T1000 (cell line): ENCODE measurements at places on chromosomes 3 and 15.
A peak's percentile ranks its signal among the peaks of the same experiment; 100 is the strongest.

DNA sequence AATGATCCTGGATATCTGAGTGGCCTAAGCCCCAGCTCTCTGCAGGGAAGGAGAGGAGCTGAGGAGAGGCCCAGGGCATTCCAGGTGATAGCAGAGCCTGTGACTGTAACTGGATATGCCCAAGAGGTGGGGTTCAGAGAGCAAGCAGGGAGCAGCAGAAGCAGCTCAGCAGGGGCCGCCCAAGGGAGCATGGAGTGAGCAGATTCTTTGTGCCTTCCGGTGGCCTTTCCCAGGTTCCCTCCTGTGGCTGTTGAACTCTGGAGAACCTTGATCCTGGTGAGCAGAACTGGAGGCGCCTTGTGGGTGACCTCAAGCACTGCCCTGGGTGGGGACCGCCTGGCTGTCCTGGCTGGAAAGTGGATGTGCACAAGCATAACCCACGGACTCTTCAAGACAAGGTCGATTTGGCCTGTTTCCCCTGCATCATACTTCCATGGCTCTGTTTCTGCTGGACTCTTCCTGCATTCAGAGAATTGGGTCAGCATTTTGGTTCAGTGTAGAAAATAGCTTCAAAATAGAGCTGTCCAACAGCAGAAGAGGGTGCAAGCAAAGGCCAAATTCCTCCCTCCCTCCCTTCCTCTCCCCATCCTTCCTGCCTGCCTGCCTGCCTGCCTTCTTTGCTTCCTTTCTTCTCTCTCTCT is 76.1 kb downstream of the ARNT2 start:
- DNase-seq = no peak

DNA sequence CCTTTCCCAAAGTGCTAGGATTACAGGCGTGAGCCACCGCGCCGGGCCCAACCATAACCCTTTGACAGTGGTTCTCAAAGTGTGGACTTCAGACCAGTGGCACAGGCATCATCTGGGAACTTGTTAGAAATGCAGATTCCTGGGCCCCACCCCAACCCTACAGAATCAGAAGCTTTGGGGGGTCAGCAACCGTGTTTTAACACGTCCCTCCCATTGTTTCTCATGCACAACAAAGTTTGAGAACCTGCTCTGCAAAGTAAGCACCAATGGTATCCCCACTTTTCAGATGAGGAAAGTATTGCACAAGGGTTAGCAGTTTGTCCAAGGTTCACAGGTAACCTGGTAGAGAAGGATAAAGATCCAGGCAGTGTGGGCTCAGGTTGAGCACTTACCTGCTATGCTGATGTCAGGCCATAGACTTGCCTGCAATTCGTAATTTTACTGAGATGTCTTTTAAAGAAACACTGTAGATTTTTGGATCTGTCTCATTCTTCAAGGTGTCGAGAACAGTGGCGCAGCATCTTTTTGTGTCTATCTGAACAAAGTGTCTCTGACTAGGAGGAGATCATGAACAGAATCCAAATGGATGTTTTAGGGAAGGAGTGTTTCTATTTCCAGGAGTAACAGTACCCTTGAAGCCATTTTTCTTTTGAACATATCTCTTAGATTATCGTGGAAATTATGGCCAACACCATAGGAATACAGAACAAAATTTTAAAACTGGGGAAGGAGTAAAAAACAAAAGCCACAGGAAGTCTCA is 2.5 kb downstream of the GXYLT2 start:
- no peak for DNase-seq

DNA sequence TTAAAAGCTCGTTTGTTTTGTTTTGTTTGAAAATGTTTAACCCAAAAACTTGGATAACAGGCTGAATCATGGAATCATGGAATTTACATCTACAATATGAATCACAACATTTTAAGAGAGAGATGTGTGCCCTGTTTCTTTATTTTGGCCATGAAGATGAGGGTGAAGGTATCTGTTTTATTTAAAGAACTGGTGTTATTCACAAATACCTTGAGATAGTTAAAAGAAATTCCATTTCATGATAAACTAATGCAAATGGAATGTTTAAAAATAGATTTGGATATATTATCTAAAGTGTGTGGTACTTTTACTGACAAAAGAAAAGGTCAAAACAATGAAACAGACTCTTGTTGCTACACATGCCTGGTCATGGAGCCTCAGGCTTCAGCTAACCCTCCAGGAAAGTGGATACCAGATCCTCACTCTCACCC is 486.0 kb upstream of the CFAP20DC start:
- no peak for DNase-seq

- DNase-seq = no peak
These were observed 78.0 kb upstream of the ST8SIA2 start for GRCh38 chr15:92315595-92316211.

- no peak for DNase-seq
These were observed 96.8 kb downstream of the DHX36 start for GRCh38 chr3:154227531-154227930.

DNA sequence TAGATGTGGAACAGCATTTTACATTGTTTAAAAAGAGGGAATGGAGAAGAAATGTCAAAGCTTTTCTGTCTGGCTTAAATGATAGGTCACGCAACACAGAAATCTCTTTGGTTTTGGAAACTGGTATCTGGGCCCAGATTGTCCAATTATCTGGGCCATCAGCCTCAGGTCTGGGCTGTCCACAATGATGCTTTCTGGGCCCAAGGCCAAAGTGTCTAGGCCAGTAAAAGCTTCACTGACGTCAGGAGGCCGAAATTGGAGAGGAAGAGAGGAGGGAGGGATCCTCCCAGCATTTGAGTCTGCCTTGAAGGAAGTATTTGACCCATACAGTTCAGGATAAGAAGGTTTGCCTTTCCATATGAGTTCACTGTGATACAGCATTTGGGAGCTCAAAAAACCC is 60.7 kb upstream of the ALDH1A3 start:
- DNase-seq = no peak

GRCh38 chr3:10371167-10371566 is 50.3 kb upstream of the SEC13 start:
- DNase-seq = peak; percentile 25

- no peak for DNase-seq
These were observed 3.6 kb upstream of the SPG21 start for GRCh38 chr15:64993290-64993689.

DNA sequence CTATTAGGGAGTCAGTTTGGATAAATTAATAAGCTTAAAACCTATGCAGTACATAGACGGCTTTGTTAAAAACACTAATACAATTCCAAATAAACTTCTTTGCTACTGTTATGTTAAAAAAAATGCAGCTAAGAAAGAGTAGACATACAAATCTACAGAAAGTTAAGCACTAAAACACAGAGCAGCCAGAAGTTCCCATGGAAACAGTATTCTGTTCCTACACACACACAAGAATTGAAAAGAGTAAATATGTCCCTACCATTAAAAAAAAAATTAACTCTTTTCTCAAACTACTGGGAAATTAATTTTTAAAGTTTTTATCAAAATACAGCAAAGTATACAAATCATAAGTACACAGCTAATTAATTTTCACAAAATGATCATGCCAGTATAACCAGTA is 71.6 kb downstream of the CLASP2 start:
- no peak for DNase-seq

GRCh38 chr3:172129850-172130716 is 90.7 kb downstream of the FNDC3B start:
- peak; percentile 89 for DNase-seq

DNA sequence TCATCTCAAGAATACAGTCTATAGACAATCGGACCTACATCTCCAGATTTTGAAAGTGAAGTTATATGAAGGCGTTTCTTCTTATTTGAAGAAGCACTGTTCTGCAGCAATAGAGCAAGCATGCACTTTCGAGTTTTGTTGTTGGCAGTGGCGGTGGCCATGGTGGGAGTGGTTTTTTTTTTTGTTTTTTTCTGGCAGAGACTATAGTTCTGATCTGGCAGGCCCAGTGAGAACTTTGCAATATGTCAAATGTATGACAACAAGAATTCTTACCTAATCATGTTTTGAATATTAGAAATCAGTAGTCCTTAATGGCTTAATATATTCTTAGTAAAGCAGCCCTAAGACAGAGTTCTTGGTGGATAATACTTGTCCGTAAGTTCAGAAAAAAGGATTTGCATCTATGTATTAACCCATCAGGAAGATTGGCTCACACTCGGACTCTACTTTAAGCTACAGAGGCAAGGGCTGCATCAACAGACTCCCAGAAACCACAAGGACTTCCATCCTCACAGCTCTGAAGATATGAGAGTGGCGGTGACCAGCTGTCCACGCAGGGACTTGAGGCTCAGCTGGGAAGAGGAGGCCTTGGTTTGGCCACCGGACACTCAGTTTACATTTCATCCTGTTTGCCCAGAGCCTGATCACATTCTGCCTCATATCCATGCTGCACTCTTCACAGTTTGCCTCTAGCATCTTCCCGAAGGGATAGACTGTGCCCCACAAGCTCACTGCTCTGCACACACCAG is 124.1 kb upstream of the THBS1 start:
- DNase-seq = no peak

- DNase-seq = no peak
These were observed 46.7 kb downstream of the RTP1 start for GRCh38 chr3:187243933-187244524.

GRCh38 chr15:49741712-49742111 is 120.9 kb downstream of the DTWD1 start:
- no peak for DNase-seq

GRCh38 chr3:149077628-149078027 is 8.7 kb downstream of the HLTF start:
- no peak for DNase-seq

DNA sequence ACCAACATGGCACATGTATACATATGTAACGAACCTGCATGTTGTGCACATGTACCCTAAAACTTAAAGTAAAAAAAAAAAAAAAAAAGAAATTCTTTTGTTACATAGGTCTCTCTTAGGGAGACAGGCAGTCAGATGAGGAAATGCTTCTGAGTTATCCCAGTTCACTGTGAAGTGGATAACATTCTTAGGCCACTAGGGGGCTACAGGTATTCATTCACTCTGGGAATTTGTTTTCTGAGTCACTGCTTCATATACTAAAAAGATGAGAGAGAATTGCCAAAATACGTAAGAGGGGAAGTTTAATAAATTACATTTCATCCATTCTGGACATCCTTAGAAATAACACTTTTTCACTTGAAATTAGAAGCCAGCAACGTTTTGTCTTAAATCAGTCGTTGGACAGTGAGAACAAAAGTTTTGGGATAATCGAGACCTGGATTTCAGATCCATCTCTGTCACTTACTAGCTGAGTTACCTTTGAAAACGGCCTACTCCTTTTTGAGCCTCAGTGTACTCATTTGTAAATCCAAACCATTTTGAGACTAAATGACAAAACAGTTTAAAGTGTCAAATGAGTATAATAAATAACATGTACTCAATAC is 738.4 kb upstream of the ALCAM start:
- no peak for DNase-seq
